ENCODE measurements at places on chromosomes 7 and 10. TPM values are rescaled to one million over a fixed set of nuclear protein-coding genes. Genes with fewer than 3 reads are reported as not detected.

DNA sequence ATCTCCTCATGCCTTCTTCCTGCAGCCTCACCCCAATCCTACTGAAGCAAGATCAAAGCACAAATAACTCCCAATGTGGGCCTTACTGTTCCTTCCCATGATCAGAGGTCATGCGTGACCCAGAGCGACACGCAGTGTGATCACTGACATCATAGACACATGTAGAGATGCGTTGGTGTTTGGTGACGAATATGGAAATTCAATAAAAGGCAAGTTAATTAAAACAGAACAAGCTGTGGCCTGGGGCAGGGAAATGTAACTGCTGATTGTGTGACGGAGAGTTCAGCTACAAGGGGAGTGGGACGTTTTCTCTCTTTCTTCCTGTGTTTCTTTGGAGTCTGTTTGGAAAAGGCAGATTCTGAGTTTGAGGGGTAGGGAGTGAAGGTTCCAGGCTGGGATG is 34.8 kb upstream of the CARD11 start:
- DNase-seq = no peak

- no peak for DNase-seq
Measured at GRCh38 chr7:15005672-15006071, 103.1 kb upstream of the DGKB start.

The HMX2 gene
- not detected for total RNA-seq

The TEX36 gene
- total RNA-seq = not detected

DNA sequence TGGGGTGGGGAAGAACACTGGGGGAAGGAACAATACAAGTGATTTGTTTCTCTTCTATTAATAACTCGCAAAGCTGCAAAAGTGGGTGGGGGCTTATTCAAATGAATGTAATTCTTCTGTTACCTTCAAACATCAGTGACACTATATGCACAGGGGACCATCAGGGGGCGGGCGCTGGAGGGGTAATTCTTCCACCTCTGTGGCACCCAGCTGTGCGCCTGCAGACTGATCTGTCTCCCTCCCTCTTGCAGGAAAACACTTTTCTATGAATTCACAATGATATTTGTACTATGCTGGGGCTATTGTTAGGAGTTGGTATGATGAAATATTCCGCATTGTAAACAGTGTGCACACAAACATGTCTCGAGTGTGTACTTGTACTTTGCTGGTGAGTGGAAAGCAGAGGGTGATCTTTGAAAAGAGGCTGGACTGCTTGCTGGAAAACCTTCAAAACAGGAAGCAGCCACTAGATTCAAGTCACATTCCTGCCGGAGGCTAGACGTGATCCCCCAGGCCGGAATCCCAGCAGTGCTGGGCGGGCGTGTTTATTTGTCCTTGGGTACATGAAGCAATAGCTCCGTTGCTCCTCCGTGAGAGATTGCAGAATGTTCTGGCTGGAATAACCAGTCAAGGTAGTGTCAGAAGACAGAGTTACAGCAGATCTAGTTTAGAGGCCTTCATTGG is 15.8 kb upstream of the BNIP3 start:
- DNase-seq = peak; percentile 90

- DNase-seq = peak; percentile 98
Measured at GRCh38 chr7:41918597-41918996, 215.7 kb upstream of the INHBA start.

- DNase-seq = no peak
Measured at GRCh38 chr7:50492770-50493519, 42.8 kb upstream of the FIGNL1 start.

DNA sequence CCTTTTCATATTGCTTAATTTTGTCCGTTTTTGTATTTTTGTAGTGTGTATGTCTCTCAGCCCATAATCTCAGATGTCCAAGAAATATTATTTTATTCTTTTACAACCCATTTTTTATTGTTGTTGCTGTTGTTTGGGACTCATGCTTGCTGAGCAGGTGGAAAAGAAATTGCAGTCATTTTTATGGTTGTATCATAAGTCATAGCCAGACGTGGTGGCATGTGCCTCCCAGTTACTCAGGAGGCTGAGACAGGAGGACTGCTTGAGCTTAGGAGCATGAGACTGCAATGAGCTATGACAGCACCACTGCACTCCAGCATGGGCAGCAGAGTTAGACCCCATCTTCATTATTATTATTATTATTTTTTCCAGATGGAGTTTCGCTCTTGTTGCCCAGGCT is 117.8 kb downstream of the EPC1 start:
- no peak for DNase-seq

DNA sequence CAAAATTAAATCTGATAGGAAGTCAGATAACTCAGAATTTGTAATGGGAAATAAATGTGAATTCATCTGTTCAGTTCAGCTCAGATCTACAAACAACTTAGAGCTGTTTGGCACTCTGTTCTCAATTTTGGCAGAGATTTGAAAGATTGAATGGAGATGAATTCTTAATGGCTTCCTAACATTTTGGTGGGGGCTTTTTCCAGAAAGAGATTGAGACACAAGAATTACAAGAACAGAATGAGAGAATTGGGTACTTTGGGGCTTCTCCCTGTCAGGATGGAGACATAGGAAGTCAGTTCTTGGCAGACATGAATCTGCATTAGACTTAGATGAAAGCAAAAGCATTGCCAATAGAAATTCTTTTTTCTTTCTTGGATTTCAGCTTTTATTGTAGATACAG is 39.0 kb upstream of the PTPRZ1 start:
- DNase-seq = no peak

DNA sequence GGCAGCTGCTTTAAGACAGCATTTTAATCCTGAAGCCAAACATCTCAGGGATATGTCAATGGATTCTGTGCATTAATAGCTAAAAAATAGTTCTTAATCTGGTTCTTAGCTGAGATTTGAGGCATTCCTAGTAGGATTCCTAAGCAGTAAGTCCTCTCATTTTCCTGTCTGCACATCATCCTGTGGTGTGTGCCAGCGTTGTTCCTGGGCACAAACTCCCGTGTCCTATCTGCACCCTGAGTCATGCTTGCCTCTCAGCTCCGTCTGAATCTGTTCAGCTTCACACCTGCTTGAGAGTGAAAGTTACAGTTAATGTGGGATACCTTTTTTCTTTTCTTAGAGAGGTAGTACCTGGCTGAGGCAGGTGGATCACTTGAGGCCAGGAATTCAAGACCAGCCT is 19.5 kb downstream of the BAG3 start:
- peak; percentile 65 for DNase-seq

- DNase-seq = no peak
Measured at GRCh38 chr10:69960988-69961880, 91.4 kb upstream of the MACROH2A2 start.

DNA sequence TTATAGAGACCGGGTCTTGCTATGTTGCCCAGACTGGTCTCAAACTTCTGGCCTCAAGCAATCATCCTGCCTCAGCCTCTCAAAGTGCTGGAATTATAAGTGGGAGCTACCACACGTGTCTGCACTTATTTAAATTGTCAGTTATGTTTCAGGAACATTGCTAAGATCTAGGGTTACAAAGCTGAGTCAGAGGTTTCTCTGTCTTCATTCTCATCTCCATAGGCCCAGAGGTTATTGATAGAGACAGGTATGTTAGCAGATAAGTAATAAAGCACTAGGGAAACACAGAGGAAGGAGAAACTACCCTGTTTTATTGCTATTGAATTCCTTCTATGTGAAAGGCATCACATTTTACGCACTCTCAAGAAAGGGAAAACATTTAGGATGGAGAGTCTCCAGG is 214.1 kb downstream of the REEP3 start:
- no peak for DNase-seq

- no peak for DNase-seq
Measured at GRCh38 chr7:15593382-15593781, 31.6 kb upstream of the AGMO start.

The HOXA7 gene
- 0.18 TPM for total RNA-seq

- no peak for DNase-seq
Measured at GRCh38 chr7:3083350-3083749, 39.7 kb upstream of the CARD11 start.

The NYAP1 gene
- 0.28 TPM for total RNA-seq

- DNase-seq = no peak
Measured at GRCh38 chr7:133502498-133502897, 249.6 kb downstream of the EXOC4 start.

DNA sequence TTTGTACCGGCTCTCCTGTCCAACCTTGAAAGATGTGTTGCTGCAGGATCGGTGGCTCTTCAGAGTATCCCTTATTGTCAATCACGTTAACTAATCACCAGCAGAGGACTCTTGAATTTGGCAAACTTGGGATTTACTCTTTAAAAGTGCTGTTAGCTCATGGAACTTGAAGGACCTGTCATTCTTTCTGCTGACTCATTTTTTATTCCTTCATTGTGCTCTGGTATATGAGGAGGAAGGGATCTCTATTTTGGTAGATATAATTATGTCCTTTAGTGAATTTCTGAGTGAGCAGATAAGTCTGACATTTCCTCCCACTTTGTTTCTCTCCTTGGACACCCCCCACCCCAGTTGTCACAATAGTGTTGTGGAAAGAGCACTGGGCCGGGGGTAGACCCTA is 175.1 kb upstream of the HDAC9 start:
- DNase-seq = no peak

The CALML5 gene
- total RNA-seq = not detected

DNA sequence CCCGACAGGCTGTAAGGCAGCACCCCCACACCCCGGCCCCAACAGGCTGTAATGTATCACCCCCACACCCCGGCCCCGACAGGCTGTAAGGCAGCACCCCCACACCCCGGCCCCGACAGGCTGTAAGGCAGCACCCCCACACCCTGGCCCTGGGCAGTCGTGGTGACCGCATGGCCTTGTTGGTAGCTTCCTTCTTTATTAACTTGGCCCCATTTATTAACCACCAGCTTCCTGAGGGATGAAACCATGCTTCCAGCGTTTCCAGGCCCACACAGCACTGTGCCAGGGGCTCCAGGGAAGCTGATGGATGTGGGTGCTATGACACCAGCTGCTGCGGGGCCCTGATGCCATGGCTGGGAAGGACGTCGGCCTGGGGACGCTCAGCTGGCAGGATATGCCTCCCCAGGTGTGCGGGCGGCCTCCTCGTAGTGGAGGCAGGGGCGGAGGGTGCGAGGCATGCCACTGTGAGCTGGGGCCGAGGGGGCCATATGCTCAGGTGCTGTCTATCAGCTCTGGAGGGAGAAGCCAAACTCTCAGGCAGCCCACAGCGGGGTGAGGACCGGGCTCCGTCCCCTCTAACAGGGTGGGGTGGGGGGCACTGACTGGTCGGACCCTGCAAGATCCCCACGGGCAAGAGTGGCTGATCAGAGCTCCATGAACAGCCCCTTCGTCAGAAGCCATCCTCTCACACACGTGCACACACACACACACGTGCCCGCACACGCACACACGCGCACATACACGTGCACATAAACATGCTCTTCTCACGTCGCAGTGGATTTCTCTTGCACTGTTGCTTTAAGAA is 311.0 kb downstream of the PTPRN2 start:
- DNase-seq = no peak

DNA sequence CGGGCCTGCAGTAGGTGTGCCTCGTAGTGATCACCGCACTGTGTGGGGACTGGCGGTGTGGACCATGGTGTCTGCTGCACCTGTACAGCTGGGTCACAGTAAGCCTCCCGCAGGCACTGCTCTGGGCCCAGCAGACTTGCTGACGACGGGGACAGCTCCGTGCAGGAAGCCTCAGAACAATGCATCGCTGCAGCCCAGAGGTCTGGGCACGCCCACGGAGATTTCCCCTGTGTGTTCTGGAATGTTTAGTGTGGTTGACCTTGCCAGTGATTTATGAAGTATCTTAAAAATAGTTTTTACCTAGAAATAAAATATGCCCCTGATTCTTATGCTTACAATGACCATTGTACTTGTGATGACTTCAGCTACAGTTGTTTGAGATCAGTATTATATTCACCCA is 59.1 kb upstream of the ZNF32 start:
- no peak for DNase-seq

GRCh38 chr7:109842386-109842785 is 1248.5 kb upstream of the LRRN3 start:
- DNase-seq = no peak

DNA sequence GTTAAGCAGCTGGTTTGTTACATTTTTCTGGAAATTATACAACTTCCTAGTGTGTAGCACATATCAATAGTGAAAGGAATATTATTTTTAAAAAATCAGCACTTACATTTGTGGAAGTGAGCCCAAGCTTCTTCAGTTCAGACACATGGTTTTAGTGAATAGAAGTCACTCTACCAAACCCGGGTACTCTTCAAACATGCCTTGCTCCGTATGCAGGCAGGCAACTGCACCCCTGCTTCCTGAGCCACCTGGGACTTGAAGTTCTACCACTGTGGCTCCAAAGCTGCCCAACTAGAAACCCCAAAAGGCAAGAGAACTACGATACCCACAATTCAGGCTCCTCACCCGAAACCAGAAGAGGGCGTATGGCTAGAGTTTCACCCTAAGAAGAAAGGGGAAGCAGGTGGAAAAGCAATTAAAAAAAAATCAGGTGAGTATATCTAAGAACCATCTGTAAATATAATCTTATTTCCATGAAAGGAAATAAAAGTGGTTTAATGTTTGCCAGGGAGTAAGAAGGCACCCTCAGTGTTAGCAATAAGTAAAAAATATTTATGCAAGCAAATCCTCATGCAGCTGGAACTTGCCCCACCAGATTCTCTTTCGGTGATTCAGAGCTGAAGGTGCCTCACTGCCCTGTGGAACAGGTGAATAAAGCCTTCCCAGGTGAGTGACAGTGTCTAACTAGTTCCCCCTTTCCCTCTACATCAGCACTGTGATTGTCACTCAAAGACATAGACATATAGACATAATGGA is at the start of gene MACC1:
MACC1 (minus strand) TSS at position 192 of the 756 bp plus-strand sequence. CDS start 55,522 bp downstream, outside the sequence.
- DNase-seq = no peak

GRCh38 chr10:29430101-29430500 is 141.2 kb downstream of the LYZL1 start:
- DNase-seq = peak; percentile 30

GRCh38 chr7:24899161-24899560 is 80.8 kb downstream of the OSBPL3 start:
- DNase-seq = no peak

Measured in IMR-90 (cell line).